ENCODE measurements at places on chromosomes 7 and 10. TPM values are rescaled to one million over a fixed set of nuclear protein-coding genes. Genes with fewer than 3 reads are reported as not detected.

LAMB1 gene
- polyA plus RNA-seq: 435 TPM

- no peak for DNase-seq
Measured at GRCh38 chr10:24416248-24416647, 207.3 kb downstream of the KIAA1217 start.

- no peak for DNase-seq
Measured at GRCh38 chr10:25869067-25869591, 64.9 kb upstream of the MYO3A start.

TAS2R5 gene
- 0.75 TPM for polyA plus RNA-seq

DNA sequence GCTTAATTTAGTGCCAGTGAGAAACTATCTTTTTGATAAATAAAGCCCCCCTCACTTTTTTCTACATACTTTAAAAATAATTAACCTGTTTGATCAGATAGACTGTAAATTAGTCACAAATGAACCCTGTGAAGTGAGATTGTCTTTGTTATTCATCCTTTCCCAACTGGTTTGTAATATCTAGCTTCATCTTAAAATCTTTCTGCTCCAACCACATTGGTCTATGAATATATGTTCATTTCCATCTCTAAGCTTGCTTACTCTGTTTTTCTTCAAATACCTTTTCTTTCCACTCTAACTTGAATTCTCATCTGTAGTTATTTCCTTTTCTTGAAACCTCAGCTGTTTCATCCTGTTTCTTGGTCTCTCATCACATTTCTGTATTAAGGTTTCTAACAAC is 12.1 kb downstream of the MARCHF5 start:
- DNase-seq: no peak

- no peak for DNase-seq
Measured at GRCh38 chr10:118102121-118102520, 55.4 kb upstream of the RAB11FIP2 start.

GRCh38 chr10:78336402-78336791 is 302.7 kb downstream of the RPS24 start:
- no peak for DNase-seq

All from SK-N-SH (cell line).